Activated naive CD4-positive, alpha-beta T cell treated with Interleukin-2 at 50 U/mL for 16 hours (primary cell): ENCODE measurements at places on chromosomes 1 and 21.

DNA sequence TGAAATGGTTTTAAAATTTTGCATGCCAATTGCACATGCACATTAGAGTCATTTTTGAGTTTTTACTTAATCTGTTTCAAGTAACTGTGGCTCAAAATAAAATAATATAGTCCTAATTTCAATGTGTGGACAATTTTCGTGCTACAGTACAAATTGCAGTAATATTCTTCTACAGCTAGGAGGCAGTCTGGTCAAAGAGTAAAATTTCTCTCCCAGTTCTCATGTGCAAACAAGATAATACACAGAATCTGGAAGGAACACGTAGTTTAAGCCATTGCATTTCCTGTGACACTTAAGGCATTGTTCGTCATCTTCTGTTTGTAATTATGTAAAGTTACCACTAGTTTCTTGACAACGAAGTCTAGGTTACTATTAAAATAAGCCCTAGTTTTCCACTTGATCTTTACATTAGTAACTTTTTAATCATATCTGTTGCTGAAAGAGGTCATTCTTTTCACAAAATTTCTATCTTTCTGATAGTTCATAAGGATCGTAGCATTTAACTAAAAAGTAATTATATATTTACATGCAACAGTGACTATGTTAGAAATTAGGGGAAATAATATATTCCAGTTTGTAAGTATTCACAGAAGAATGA, 28.9 kb downstream of the ODR4 start:
- DNase-seq = no peak

DNA sequence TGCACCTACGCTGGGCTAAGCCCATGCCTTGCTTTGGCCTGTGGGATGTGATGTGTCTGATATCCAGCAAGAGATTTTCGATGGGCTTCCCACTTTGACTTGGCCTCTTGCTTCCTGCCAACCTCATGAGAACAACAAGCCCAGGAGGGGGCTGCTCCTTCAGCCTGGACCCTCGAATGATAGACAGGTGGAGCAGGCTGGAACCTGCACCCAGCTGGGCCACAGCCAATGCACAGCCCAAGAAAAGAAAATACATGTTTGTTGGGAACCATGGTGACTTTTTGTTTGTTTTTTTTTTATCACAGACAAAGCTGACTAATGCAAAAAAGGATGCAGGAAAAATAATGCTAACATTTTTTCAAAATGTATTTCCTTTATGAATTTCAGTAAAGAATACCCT, 144.3 kb downstream of the LMX1A start:
- DNase-seq = no peak

GRCh38 chr21:39774227-39774626, 29.2 kb downstream of the IGSF5 start:
- no peak for DNase-seq

- DNase-seq = no peak
Measured at GRCh38 chr1:157584503-157584902, 13.4 kb downstream of the FCRL4 start.

GRCh38 chr1:21706151-21706835, 37.1 kb upstream of the RAP1GAP start:
- DNase-seq = no peak

GRCh38 chr1:158521666-158522058, 32.5 kb downstream of the OR6Y1 start:
- no peak for DNase-seq

- no peak for DNase-seq
Measured at GRCh38 chr1:31652891-31653499, 8.3 kb upstream of the PEF1 start.

GRCh38 chr1:206685334-206685768, 646 bp downstream of the MAPKAPK2 start:
- peak; percentile 56 for DNase-seq

DNA sequence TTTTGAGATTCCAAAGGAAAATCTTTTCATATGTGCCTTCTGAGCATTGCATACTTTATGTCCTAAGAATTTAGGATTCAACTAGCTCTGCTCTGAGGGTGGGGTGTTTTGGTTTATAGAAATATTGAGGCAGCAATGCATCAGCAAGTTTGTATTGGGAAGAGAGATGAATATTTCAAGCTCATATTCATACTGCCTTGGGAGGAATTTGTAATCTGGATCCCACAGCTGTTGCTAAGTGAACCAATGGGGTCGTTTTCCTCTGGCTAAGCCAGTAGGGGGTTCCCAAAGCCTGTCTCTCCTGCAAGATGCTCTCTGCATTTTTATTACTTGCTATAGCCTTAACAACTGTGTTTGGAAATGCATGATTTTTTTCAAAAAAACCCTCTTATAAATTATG, 130.6 kb downstream of the SNX7 start:
- no peak for DNase-seq

DNA sequence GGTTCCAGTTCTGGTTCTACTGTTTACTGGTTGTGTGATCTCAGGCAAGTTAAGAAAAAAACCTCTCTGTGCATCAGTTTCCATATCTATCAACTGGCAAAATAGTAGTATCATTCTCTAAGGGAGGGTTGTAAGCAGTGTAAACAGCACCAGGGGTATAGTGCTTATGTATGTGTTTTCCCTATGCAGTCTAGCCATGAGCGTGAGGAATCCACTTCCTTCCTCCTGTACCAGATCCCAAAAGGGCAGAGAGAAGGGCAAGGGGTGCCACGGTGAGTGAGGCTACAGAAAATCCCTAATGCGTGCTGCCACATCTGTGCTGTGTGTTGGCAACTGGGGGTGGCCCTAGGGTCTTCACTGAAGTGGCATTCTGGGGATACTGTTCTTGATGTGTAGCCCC, 18.4 kb upstream of the RNF19B start:
- no peak for DNase-seq

GRCh38 chr21:33937931-33938339, 22.3 kb upstream of the ATP5PO start:
- DNase-seq = peak; percentile 48

GRCh38 chr1:237045278-237046016, 3.5 kb downstream of the RYR2 start:
- DNase-seq = no peak

- no peak for DNase-seq
Measured at GRCh38 chr1:59769736-59770095, 45.0 kb upstream of the HOOK1 start.

DNA sequence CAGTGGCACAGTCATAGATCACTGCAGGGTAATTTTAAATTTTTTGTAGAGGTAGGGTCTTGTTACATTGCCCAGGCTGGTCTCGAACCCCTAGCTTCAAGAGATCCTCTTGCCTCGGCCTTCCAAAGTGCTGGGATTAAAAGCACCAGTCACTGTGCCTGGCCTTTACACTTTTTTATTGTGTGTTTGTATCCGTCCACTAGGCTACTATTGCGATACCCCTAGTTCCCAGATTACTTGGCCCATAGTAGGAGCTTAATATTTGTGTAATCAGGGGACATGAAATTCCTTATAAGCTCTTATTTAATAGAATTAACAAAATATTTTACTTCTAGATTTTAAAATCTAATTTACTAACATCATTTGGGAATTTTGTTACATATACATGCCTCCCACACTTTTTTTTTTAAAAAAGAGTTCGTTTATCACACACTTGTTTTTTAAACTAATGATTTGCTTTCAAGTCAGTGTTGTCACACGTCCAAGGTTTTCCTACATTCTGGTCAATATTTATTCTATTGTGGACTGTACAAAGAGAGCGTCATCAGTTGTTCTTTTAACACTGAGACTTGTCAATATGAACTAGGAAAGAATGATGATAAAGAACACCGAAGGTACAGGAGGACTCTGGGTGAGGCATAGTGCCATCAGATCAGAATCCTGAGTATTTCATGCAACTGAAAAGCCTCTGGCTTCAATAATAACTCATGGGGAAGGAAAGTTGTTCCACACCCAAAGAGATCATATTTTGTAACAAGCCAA, 63.7 kb downstream of the LEPR start:
- DNase-seq = no peak

GRCh38 chr21:42750737-42751530, 97.5 kb downstream of the PDE9A start:
- no peak for DNase-seq

- no peak for DNase-seq
Measured at GRCh38 chr1:2636733-2637132, 3.9 kb upstream of the MMEL1 start.

DNA sequence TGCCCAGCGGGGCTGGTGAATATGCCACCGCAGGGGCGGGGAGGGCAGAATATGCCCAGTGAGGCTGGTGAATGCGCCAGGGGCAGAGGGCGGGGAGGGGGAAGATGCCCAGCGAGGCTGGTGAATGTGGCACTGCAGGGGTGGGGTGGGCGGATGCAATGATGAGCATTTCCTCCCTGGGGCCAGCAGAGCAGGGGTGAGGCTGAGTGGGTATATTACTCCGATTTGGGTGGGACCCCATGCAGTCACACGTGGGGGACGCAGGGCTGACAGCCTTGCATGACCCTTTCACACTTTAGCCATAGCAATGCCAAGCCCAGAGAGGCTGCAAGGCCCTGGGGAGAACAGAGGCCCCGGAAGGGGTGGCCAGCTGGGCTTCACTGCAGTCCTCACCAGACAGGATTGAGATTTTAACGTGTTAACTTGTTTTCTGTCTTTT, 9.3 kb upstream of the SLX9 start:
- peak; percentile 66 for DNase-seq

GRCh38 chr21:33794596-33794995, 121.0 kb downstream of the ATP5PO start:
- no peak for DNase-seq

GRCh38 chr1:95953015-95953414, 719.0 kb downstream of the RWDD3 start:
- no peak for DNase-seq

- no peak for DNase-seq
Measured at GRCh38 chr1:6481820-6482219, 9.6 kb downstream of the PLEKHG5 start.

DNA sequence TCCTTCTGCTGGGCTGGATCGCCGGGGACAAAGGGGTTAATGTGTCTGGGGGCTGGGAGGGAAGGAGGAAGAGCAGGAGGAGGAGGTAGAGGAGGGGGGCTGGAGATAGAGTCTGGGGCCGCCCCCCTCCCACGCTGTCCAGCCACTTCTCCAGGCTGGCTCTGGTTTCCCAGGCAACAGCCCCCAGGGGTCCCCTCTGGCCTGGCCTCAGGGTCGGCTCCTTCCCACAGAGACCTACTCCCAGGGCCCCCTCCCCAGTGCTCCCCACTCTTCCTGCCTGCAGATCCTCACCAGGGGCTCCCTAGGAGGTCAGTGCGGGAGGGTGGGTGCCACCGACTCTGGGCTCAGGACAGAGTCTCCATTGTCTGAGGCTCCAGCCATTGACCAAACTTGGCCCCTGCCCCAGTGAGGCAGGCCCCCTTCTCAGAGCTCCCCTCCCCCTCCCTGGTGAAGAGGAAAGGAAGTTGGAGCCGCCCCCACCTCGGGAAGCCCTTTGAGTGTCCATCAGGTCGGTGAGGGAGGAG, 34.1 kb downstream of the ARHGEF10L start:
- no peak for DNase-seq

GRCh38 chr1:36845802-36846201, 188.5 kb downstream of the GRIK3 start:
- no peak for DNase-seq

GRCh38 chr1:157483635-157484034, 68.7 kb downstream of the FCRL5 start:
- no peak for DNase-seq

GRCh38 chr1:164660412-164660772, 101.4 kb downstream of the PBX1 start:
- no peak for DNase-seq

DNA sequence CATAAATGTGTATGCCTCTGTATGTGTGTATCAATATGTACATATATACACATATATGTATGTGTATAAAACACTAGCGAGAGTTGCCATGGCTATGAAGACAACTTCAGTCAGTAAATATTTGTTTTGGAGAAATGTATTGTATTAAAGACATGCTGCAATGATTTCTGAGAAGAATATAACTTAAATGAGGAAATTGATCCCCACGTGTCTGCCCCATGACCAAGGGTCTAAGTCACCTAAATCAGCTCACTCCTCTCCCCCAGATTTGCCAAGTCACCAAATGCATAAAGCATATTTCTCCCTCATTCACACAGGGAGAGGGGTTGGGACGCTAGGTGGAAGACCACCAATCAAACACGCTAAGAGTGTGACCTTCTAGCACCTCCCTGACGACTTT, 58.3 kb upstream of the LYST start:
- DNase-seq = no peak

GRCh38 chr1:182101415-182102042, 40.0 kb upstream of the ZNF648 start:
- no peak for DNase-seq

- DNase-seq = no peak
Measured at GRCh38 chr1:26856604-26857469, 6.1 kb upstream of the SFN start.

- DNase-seq = no peak
Measured at GRCh38 chr1:5949085-5949760, 43.0 kb downstream of the NPHP4 start.

DNA sequence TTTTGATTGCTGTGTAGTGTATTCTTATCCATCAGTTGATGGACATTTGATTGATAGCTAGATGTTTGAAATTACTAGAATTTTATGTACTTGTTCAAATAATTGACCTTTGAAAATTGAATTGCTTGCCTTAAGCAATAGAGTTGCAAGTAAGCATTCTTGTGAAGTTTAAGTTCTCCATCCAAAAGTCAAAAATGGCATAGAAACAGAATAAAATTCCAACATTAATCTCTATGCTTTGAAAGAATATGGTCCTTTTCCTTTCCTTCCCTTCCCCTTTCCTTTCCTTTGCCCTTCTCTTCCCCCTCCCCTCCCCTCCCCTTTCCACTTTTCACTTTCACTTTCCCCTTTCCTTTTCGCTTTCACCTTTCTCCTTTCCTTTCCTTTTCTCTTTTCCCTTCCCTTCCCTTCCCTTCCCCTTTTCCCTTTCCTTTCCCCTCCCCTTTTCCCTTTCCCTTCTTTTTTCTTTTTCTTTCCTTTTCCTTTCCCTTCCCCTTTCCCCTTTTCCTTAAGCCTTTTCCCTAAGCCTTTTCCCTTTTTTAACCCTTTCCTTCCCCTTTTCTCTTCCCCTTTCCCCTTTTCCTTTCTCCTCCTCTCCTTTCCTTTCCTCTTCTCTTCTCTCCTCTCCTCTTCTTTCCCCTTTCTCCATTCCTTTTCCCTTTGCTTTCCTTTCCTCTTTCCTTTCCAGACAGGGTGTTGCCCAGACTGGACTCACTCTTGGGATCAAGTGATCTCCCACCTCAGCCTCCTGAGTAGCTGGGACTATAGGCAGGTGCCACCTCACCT, 67.4 kb downstream of the SASS6 start:
- no peak for DNase-seq

- DNase-seq = no peak
Measured at GRCh38 chr21:37276377-37276776, 9.2 kb upstream of the VPS26C start.

GRCh38 chr1:41846625-41847405, 71.9 kb downstream of the HIVEP3 start:
- DNase-seq = no peak

- DNase-seq = no peak
Measured at GRCh38 chr1:96236156-96236739, 485.3 kb upstream of the PTBP2 start.
